CD4-positive, alpha-beta T cell treated with Interleukin-15 for 4 hours (primary cell): ENCODE measurements at places on chromosomes 7 and 10.
A peak's percentile ranks its signal among the peaks of the same experiment; 100 is the strongest.

GRCh38 chr7:33790746-33791145, 114.6 kb upstream of the BMPER start:
- no peak for DNase-seq

DNA sequence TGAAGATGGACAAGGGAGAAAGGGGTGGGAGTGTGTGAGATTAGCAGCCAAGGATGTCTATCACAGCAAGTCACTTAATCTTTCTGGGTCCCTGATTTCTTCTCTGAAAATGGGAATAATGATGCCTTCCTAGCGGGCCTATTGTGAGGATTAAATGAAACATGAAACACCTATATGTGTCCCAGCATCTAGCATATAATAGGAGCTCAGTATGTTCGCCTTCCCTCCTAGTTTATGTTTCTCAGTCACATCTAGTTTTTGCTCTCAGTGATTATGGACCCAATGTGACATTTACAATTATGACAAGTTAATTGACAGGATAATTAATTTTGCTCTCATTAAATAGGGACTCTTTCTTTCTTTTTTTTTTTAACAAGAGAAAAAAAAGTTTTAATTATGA, 252.9 kb downstream of the SNX13 start:
- DNase-seq: no peak

DNA sequence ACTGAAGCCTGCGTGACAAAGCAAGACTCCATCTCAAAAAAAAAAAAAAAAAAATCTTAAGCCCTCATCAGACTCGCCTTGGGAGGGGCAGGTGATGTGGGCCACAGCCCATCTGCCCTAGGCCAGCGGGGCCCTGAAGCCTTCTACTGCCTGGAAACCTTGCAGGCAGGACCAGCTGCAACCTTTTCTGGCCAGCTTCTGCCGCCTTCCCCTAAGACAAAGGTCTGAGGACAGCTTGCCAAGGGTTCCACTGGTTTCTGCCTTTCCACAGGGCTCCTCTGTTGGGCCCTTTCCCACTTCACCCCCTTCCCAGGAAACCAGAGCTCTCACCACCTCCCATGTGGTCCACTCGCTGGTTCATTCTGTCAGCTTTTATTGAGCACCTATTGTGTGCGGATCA, 35.2 kb downstream of the UBTD1 start:
- no peak for DNase-seq

DNA sequence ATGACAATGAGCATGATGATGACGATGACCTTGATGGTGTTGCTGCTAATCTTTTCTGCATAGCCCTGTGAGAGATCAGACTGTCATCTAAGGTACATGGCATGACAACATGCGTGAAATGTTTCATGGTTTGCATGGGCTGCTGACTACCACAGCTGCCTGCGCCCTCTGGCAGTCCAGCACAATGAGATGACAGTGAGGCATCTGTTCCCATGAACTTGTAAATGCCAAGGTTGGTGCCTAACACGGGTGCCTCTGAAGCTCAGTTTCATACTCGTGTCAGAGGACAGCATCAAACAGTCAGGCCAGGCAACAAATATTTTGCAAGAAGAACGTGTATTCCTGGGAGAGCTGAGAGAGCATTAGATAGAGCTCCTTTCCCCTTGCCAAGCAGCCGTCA, 122.0 kb upstream of the PRKCQ start:
- no peak for DNase-seq

DNA sequence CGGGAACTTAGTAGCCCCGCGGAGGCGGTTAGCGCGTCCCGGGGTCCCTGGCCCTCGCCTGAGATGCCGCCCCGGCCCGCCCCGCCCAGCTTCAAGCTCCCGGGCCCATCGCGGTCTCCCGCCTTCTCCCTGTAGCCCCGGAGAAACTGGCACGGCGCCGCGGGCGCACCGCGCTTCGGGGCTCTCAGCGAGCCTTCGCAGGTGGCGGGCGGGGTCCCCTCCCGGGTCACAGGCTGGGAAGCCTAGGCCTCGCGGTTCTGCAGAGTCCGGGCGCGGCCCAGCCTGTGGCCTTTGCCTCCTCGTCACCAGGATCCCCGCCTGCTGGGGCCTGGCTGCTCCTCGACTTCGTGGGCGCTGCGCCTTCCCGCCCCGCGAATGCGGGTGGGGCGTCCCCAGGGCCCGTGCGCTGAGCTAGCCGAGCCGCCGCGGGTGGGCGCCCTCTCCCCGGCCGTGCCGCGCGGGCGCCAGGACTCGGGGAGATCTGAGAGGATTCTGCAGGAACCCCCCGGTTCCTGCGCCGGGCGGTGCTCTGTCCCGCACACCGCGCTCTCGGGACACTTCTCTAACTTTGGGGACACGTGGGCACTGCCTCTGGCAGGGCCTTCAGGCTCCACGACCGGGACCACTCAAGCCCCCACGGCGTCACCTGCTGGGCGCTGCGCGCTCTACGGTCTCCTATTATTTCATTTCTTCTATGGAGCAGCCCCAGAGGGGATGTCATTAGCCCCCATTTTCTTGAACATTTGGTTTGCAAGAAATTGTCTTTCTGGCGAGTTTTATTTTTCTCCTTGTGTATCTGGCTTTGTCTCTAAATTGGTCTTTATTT, 682 bp upstream of the RGS10 start:
- peak; percentile 64 for DNase-seq

GRCh38 chr10:10043083-10043482, 974.6 kb upstream of the CELF2 start:
- no peak for DNase-seq

GRCh38 chr10:52644373-52645186, 128.0 kb downstream of the MBL2 start:
- DNase-seq: no peak

DNA sequence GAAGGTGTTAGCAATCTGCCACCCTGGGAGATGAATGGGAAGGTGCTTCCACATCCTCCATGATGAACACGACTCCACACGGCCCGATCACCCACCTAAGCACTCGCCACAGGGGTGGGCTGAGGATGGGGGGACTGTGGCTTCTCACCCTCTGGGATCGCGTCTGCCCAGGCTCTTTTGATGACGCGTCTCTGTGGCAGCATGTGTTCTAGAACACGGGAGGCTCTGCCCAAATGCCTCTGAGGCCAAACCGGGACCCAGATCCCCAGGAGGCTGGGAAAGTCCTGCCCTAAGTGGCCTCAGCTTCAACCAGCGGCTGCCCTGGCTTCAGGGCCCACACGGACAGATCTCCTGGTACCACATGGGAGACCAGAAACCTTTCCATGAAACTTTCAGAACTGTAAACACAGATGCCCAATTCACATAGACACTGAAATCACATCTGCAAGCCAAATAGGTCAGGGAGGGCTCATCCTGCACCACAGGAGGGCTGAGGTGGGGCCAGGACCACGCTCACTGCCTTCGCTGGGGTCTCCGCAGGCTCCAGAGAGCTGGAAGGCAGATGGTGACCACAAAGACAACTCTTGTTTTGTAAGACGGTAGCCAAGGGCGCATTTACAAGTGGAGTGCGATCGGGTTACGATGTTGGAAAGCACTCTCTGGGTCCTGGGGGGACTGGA, 200.6 kb downstream of the PTPRN2 start:
- no peak for DNase-seq

- no peak for DNase-seq
Observed at GRCh38 chr7:12738665-12739064, 51.2 kb downstream of the ARL4A start.

DNA sequence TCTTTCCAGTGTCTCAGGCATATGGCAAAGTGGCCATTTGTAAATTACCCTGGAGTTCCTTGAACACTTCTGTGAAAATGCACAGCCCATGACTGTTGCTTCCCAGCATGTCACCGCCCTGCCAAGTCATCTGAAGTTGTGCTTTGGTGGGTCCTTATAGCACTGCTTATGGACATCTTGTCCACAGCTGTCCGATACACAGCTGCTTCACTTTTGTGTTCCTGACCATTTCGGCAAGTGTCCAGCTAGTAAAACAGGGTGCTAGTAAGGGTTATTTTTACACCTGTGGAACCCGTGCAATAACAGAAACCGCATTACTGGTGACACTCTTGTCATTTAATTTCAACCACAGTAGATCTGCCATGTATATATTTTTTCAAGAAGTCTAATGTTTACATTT, 29.7 kb downstream of the PIP4K2A start:
- DNase-seq: no peak

DNA sequence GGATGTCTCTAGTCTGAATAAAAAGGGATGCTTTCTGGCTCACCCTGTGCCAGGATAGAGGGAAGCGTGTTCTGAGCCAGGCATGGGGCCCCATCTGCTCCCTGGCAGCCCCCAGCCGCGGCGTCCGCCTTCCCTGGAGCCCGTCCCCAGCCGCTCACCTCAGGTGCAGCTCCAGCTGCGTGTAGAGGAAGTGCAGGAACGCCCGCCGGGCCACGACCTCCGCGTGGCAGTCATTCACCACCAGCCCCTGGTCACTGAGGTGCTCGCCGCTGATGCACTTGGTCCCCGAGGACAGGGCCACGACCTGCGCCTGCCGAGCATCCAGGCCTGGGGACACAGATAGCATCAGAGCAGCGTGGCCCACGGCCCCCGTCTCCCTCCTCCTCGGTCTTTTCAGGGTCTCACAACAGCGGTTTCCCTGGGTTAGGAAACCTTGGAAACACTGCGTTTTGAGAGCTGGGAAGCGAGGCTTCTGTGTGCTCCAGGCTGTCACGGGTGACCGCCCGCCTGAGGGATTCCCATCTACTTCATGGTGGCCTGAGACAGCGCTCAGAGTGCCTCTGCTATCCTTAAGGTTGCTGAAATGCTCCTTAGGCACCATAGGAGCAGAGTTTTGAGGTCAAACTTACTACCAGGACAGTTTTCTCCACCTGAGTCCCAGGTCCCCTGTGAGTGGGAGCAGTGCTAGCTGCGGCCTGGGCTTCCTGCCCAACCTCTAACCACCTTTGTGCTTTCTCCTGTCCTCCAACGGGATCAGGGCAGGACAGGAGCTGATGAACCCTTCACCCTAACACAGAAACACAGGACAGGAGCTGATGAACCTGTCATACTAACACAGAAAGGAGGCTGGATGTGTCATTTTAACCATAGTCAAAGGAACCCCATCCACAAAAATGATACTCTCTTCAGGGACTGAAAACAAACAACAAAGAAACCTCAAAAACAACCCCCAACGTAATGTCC, 186.1 kb downstream of the WDR37 start:
- DNase-seq: no peak

GRCh38 chr7:45967591-45968157, 46.6 kb upstream of the IGFBP3 start:
- DNase-seq: no peak

DNA sequence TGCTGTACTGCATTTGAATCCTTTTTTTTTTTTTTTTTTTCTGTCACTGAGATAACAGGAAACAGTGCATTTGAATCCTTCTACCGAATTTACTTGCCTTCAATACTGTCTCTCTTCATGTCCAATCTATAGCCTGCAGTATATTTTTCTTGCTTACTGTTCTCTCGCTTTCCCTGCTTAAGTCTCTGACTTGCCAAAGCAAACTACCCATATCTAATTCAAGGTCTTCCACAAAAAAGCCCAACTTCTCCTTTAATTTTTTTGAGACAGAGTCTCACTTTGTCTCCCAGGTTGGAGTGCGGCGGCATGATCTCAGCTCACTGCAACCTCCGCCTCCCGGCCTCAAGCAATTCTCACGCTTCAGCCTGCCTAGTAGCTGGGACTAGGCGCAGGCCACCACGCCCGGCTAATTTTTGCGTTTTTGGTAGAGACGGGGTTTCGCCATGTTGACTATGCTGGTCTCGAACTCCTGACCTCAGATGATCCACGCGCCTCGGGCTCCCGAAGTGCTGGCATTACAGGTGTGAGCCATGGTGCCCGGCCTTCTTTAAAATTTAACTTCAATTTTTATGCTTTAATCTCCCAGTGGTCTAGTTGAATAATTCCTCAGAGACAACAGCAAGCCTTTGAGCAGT, 882 bp downstream of the PDCD11 start:
- DNase-seq: no peak

GRCh38 chr7:69243016-69243415, 355.3 kb upstream of the AUTS2 start:
- DNase-seq: no peak

DNA sequence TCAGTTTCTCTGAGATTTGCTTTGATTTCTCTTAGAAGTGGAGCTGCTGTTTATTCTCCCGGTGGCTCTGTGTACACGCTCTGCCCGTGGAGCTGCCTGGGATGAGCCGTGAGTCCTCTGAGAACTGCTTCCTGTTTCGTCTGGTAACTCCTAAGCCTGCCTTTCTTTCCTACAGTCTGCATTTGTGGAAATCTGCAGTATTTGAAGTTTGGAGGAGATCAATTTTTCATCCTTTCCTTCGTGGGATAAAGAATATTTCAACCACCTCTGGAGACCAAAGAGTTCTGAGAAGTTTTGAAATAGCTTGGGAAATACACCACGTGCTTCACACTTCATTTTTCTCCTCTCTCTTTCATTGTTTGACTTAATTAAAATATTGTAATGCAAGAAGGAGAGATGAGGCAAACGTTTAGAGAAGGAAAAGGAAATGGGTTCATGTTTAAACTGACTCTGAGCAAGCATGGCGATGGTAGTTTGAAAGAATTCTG, 311.9 kb downstream of the LRMDA start:
- DNase-seq: no peak

- no peak for DNase-seq
Observed at GRCh38 chr10:106571192-106571946, 593.1 kb downstream of the SORCS1 start.

GRCh38 chr10:78383378-78384048, 349.9 kb downstream of the RPS24 start:
- DNase-seq: no peak

- DNase-seq: no peak
Observed at GRCh38 chr7:101870361-101871062, 53.1 kb downstream of the CUX1 start.

DNA sequence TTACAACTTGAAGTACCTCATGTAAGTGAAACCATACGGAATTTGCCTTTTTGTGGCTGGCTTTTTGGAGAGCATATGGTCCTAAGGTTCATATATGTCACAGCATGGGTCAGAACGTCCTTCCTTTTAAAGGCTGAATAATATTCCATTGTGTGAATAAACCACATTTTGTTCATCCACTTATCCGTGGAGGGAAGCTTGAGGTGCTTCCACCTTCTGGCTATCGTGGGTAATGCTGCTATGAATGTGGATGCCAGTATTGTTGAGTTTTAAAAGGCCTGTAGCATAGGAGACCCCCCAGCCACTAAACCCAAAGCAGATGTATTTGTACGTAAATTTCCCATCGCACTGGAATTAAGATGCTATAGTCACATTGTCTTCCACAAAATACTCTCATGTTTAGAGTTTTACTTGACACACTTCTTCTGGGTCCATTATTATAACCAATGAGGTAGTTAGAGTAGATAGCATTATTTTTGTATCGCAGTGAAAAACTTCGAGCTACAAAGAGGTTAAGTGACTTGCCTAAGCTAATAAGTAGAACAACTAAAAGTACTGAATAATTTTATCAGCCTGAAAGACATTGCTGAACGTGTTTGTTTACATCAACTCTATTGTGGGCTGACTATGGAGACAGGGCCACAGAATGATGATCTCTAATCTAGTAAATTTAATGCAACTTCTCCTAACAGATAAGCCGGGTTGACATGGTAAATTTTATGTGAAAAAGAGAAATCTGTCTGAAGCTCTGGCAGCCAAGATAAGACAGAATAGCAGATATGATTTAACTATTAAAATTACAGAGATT, 183.0 kb upstream of the CTBP2 start:
- no peak for DNase-seq
